ENCODE measurements at places on chromosomes 7 and 10.

- DNase-seq: no peak
These were observed 42.5 kb upstream of the KCNMA1 start for GRCh38 chr10:77680065-77680464.

DNA sequence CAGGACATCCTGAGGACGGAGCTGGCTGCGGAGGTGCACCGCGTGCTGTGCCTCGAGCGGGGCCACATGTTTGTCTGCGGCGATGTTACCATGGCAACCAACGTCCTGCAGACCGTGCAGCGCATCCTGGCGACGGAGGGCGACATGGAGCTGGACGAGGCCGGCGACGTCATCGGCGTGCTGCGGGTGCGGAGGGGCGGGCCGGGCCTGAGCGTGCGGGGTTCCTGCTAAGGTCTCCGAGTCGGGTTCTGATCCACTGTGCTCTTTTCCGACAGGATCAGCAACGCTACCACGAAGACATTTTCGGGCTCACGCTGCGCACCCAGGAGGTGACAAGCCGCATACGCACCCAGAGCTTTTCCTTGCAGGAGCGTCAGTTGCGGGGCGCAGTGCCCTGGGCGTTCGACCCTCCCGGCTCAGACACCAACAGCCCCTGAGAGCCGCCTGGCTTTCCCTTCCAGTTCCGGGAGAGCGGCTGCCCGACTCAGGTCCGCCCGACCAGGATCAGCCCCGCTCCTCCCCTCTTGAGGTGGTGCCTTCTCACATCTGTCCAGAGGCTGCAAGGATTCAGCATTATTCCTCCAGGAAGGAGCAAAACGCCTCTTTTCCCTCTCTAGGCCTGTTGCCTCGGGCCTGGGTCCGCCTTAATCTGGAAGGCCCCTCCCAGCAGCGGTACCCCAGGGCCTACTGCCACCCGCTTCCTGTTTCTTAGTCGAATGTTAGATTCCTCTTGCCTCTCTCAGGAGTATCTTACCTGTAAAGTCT, 10.4 kb downstream of the ATG9B start:
- no peak for DNase-seq

DNA sequence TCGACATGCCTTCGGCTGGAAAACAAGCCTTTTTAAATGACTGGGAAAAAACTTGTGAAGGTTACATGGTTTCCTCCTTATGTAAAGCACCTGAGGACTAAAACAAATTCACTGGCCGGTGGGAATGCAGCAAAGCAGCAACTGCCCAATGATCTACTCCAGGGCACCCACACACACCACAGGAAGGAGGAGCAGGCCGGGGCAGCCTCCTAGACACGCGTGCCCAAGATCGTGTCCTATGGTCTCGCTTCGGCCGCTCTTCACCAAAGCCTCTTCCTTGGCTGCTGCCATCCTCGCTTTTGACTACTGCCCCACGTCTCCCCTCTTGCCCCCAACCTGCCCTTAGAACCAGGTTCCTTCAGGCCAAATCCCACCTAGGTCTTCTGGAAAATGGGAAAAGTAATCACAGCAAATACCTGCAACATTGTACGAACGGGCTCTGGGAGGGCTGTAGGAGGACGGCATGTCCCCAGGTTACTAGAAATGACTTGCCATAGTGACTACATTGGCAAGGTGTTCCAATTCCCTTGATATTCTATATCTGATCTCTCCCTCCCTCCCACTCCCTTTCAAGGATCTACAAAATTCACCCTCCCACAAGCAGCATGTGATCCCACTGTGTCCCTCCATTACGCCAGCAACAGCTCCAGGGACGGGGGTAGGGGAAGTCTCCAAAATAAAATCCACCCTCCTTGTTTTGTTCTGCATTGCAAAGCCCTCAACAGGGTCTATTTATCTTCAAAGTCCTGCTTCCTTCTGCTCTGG, 84.9 kb downstream of the RNF216 start:
- no peak for DNase-seq

DNA sequence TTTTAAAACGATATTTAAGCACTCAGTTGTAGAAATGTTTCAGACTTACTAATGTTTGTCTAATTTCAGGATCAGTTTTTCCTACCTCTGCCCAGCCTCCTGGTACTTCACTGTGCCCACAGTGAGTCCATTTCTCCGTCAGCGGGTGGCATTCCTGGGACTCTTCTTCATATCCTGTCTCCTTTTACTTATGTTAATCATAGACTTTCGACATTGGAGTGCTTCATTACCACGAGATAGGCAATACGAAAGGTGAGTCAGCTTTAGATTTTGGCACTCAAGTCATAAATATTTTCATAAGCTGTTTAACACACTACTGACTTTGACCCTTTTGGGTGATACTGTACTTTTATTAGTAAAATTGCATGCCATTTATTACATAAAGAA, 2.1 kb downstream of the ENTPD7 start:
- DNase-seq: peak; percentile 77

DNA sequence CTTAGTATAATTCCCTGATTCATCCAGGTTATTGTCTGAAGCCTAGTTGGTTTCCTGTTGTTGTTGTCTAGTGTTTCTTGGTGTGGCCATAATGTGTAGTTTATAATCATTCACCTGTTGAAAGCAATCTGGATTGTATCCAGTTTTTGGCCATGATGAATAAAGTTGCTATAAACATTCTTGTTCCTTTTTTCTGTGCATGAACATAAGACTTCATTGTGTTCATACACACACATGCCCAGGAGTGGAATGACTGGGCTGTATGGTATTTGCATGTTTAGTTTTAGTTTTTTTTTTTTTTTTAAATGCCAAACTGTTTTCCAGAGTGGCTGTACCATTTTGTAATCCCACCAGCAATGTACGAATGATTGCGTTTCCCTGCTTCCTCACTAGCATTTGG, 349.8 kb downstream of the SDK1 start:
- DNase-seq: no peak

DNA sequence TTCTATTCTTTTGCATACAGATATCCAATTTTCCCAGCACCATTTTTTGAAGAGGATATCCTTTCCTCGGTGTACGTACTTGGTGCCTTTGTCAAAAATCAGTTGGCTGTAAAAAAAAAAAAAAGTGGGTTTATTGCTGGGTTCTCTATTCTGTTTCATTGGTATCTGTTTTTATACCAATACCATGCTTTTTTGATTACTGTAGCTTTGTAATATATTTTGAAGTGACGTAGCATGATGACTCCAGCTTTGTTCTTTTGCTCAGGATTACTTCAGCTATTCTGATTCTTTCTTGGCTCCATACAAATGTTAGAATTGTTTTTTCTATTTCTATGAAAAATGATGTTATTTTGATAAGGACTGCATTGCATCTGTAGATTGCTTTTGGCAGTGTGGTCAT, 165.5 kb downstream of the MLLT10 start:
- DNase-seq: no peak

- DNase-seq: no peak
These were observed 18.7 kb downstream of the RSU1 start for GRCh38 chr10:16798571-16798970.

DNA sequence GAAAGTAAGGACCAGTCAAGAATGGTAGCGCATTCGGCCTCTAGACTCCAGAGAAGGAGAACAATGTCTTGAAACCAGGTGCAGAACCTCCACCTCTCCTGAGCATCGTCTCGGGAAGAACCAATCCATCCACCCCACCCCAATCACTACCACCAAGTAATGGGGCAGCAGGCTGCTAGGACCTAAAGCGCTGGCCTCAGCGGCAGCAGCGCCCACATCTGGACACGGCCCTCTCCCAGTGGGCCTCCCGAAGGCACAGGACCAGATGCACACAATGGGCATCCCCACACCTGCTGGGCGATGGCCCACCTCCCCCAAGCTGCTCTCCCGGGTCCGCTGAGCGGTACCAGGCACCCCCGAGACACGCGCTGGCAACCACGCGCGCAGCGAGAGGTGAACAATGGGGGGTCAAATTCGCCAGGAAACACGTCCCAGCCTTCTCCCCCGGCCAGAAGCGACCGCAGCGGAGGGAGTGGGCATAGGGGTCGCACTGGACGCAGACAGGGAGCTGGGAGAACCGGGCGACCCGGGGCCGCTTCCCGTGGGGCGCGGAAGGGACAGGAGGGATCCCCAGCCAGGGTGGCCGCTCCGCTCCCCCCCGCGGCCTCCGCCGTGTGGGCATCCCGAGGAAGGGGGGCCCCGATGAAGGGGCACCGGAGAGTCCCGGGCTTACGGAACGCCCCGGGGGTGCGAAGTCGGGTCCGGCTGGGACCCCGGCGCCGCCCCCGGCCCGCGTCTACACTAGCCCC, 506 bp downstream of the CTTNBP2 start:
- DNase-seq: no peak

DNA sequence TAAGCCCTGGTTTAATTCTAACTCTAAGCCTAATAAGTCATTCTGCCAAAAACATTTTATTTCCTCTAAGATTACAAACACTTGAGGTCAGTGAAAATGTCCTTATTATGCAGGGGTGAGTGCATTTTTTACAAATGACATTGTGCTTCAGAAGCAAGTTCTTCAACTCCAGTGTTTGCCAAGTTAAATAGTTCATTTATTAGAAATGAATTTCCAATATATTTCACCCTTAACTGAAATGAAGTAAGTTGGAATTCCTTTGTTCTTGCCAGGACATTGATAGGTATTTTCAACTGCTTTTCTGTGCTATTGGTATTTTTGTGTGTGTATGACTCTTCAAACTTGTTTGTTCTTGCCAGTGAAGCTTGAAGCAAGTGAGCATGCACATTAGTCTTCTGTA, 89.5 kb upstream of the CCDC6 start:
- DNase-seq: no peak

GRCh38 chr10:7424315-7424714, 13.5 kb upstream of the SFMBT2 start:
- no peak for DNase-seq

- no peak for DNase-seq
These were observed 665.0 kb upstream of the FOXK1 start for GRCh38 chr7:4017081-4017480.
